ENCODE measurements at places on chromosomes 7 and 10.

- no peak for DNase-seq
These were observed 10.3 kb upstream of the ANKRD1 start for GRCh38 chr10:90930971-90931871.

DNA sequence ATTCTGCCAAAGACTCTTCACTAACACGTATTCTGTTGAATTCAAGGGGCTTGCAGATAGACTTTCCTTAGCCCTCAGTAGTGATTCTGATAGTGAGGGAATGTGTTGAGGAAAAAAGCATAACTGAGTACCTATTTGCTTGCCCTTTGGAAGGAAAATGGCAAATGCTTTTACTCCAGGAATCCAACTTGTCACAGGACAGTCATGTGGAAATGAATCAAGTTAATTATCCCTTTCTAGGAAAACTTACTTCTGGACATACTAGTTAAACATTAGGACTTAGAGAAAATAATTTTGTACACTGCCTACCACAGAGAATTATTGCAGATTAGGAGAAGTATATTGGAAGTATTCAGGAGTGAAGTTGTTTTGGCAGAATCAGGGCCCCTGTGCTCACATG, 148.9 kb upstream of the SLC13A1 start:
- DNase-seq, result no peak

- no peak for DNase-seq
These were observed 20.7 kb downstream of the KCNH2 start for GRCh38 chr7:150957133-150958020.

GRCh38 chr7:90579181-90579688, 16.9 kb upstream of the CDK14 start:
- DNase-seq, result no peak

DNA sequence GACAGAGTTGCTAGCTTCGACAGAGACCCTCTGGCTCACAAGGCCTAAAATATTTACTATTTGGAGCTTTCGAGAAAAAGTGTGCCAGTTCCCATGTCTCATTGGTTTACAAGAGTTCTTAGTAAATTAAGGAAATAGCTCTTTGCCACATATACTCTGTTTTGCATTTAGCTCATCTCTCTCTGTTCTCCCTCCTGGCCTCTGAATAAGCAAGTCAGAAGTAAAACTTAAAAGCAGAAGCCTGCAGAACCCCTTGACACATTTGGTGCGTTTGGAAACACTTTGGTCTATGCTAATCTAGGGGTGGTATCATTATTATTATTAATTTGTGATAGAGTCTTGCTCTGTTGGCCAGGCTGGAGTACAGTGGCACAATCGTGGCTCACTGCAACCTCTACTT, 6.4 kb downstream of the CARD11 start:
- DNase-seq, result no peak

DNA sequence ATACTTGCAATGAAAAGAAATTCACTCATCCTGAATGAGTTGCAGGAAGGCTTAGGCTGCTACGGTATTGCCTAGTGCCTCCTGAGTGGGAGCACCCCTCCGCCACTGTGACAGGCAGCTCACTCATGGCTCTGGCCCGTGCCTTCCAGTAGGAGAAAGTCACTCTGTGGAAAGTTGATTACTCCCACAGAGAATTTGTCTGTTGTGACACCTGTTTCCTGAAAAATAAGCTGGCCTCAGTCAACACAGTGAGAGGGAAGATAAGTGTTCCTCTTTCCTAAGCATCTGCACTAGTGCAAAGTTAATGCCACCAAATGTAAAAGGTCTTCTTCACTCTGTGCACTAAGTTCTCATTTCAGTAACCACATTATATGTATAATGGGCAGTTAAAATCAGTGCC, 158.8 kb upstream of the INHBA start:
- DNase-seq, result no peak

DNA sequence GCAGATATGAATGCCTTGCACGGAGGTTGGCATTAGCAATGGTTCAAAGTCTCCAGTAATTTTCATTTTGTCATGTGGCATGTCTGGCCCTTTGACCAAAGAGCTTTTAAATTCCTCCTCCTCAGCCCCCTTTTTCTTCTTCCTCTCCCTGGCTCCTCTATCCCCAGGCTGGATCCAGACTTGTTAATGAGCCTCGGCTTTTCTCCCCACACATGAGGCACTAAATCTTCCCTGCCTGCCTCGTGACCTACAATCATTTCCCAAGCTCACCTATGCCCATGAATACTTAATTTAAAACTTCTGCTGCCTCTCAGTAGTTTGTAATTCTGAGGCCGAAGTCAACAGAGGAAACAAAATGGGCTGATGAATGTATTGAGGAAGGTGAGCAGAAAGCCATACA, 23.3 kb upstream of the LRRC4 start:
- DNase-seq, result no peak

DNA sequence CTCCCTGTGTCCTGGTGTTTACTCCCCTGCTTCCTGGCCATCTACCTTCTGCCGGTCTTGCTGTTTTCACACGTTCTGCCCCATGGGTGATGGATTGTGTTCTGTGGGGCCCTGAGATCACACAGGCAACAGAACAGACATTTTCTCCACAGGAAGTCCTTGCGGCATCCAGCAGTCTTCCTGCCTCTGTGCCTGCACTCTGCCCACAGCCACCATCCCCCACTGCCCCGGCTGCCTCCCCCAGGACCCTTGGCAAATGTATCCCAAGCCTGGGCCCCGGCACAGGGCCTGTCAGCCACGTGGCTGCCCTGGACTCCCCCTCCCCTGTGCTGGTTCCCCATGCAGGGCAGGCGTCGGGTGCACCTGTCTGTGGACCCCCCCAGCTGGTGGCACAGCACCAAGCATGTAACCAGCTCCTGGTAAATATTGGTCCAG, 184.2 kb downstream of the WDR37 start:
- no peak for DNase-seq

DNA sequence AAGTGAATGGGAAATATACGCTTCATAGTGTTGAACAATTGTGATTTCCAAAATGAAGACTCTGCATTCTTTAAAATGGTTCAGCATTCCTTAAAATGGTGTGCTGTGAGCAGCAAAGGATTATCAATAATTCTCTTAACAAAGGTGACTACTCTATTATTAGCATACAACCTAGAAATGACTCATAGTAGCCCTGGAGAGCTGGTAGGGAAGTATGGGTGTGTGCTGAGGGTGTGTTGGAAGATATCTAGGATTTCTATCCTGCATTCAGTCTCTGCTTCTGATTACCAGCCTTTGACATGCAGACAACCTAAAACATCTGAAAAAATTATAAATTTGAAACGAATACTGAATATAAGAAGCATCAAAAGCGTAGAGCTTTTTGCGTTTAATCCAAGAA, 72.5 kb downstream of the SEMA3D start:
- no peak for DNase-seq

GRCh38 chr7:72078301-72078700, 333.8 kb downstream of the CALN1 start:
- no peak for DNase-seq

DNA sequence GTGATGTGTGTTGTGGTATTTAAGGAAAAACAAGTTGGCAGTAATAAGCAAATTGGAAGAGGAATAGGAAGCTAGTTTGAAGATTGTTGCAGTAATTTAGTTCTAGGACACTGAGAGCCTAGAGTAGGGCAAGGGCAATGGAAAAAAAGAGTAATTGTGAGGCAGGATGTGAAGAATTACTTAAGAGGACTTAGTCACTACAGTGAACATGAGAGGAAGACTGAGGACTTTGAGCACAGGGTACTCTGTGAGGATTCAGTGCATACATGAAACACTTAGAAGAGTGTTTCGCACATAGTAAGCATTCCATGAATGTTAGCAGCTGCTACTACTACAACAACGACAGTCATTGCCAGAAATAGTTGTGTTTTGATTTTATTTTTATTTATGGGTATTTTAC, 30.9 kb upstream of the DKK1 start:
- DNase-seq, result no peak

DNA sequence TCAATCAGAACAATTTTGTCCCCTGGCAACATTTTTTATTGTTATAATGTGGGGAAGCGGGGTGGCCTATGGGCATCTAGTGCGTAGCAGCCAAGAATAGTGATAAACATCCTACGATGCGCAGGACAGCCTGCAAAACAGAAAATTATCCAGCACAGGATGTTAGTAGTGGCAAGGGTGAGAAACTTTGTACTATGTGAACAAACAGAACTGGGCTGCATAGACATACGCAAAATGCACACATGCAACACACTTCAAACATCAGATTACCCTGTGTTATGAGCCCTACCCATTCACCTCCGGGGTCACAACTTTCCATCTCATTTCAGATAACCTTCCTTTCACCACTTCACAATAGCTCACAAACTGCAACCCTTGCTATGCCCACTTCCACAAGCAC, 3.1 kb downstream of the ZNF786 start:
- DNase-seq, result no peak

DNA sequence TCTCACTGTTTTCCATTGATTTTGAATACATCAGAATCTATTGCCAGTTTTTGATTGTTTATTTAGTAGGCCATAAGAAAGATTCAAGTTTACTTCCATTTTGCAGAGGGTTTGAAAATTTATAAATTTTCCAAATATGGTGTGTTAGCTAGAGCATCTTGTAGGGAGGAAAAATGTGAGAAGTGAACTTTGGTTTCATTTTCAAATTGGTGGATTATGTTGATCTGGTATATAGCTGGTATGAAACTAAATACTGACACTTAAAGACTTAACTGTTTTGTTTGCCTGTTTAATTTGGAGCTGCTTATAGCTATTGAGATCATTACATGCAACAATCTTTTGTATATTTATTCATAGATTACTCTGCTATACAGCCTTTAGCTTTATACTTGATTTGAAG, 108.1 kb downstream of the ADAM22 start:
- DNase-seq, result no peak

DNA sequence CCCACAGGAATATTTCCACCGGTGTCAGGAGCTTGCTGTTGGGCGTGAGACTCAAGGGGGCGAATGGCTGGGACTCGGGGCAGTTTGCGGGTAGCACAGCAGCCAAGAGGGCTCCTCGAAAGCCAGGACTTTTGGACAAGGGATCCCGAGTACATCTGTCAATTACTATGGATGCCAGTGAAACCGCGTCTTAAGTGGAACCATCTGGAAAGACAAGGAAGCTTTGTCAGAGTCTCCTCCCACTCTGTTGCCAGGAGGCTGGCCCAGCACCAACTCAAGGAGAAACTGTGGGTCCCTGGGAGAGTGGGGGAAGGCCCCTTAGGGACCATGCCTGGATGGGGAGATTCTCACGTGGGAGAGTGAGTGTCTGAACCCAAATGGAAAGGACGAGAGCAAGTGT, 57.1 kb downstream of the C10orf143 start:
- no peak for DNase-seq

GRCh38 chr7:159136442-159136841, 8.2 kb downstream of the VIPR2 start:
- no peak for DNase-seq

- no peak for DNase-seq
These were observed 11.0 kb downstream of the KIAA1217 start for GRCh38 chr10:24219963-24220362.
